ENCODE measurements at places on chromosomes 12 and 14.

DNA sequence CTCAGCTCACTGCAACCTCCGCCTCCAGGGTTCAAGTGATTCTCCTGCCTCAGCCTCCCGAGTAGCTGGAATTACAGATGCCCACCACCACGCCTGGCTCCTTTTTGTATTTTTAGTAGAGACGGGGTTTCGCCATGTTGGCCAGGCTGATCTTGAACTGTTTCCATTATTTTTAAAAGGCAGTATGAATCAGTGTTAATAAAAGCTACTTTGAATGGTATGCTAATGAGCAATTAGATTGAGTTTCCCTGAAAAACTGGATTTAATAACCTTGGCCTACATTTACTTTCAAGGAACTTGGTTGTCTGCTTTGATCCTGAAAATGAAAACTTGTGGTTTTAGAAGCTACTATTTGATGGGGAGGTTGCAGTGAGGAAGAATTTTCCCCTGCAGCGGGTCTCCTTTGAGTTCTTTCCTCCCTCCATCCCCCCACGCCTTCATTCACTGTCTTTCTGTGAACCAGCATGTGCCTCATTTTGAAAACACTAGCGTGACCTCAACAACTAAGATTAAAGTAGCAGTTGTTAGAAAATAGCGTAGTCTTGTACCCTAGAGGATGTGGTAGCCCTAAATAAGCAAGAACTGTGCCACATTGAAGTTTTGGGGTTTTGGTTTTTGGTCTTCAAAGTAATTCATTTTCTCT is 17.8 kb upstream of the RPS6KA5 start:
- no peak for DNase-seq

GRCh38 chr12:807041-807735 is 54.8 kb downstream of the WNK1 start:
- DNase-seq = no peak

DNA sequence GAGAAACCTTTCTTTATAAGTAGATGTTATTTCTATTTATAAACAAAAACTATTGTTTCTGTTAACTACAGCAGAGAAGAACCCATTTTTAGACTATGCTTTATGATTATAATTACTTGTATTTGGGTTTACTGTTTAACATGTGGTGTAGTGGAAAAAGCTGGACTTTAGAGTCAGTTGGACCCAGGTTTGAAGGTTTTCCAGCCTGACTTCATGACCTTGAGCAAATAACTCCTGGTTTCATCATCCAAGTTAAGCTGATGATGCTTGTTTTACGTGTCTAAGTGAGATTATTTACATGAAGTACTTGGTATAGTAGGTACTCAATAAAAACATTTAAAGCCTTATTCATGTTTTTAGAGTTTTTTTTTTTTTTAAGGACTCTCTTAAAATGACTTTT is 221.8 kb upstream of the ARHGAP5 start:
- no peak for DNase-seq

GRCh38 chr12:15329891-15330290 is 7.6 kb downstream of the PTPRO start:
- DNase-seq = no peak

DNA sequence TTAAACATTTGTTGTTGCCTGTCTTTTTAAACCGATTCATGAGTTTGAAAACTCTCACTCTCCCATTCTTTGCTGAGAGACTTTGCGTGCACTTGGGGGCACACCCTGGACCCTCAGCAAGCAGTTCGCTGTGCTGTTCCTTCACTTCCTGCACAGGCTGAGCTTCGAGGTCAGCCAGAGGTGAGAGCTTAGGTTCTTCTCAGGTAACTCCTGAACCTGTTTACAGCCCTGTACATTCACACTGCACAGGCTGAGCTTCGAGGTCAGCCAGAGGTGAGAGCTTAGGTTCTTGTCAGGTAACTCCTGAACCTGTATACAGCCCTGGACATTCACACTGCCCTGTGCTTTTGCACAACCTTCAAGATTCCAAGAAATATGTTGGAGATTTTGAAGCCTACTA is 9.8 kb upstream of the CLECL1 start:
- no peak for DNase-seq

GRCh38 chr14:81062816-81063215 is 107.4 kb downstream of the TSHR start:
- no peak for DNase-seq

DNA sequence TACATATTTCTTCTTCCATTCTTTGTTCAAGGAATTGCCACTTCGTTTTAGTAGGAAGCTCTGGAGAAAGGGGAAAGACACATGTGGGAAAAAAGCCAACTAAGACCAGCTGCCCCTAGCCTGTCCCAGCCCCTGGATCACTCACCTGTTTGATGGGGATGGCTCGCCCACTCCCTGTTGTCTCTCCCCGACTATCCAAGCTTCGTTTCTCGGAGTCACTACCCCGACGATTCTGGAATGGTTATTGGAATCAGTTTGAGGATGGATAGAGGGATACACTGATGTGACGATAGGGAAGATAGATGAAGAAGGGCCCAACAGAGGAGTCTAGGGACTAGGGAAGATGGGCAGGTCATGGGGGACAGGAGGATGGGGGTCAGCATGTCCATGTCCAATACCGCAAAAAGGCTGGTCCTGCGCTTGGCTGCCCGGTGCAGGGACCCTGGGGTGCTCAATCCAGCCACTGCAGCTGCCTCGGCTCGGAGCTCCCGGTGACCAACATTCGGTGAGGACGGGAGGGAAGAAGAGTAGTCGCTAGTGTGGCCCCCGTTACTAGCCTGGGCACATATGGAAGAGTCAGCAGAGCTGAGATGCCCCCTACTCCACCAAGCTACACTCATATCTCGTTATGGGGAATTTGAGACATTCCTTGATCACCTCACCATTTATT is 7.0 kb downstream of the AGAP2 start:
- DNase-seq = no peak

DNA sequence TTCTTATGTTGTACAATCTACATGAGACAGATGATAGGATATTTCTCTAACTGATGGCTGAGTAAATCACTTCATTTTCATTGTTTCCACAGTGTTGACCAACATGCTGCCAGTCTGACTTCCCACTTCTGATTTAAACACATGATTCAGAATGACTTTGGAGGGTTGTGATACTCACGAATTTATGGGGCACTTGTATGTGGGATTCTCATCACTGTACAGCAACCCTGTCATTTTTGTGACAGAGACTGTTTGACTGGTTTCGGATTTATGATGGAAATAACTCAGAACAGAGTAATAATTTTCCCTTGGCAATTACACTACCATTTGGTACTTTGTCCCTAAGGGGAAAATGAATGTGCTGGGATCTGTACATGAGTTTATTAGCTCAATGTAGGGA is 333.8 kb downstream of the TRHDE start:
- no peak for DNase-seq

GRCh38 chr12:119195256-119195655 is 16.5 kb downstream of the HSPB8 start:
- no peak for DNase-seq

GRCh38 chr12:10341892-10342509 is 34.3 kb downstream of the KLRD1 start:
- DNase-seq = no peak

DNA sequence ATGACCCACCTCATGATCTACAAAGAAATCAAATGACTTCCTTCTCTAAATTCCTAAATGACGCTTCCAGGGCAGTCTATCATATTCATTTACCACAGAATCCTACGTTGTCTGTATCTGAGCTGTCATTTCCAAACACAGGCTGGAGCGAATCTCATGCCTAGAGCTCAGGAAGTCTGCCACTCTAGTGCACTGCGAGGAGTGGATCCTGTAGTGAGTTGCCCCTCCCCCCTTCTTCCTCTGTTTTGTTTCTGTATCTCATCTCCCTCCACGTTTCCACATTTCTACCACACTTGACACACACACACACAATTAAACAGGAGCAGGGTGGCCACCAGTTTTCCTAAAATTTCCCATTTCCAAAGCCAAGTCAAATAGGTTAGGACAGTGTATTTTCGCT is 415.4 kb upstream of the PRICKLE1 start:
- DNase-seq = no peak

- peak; percentile 54 for DNase-seq
These were observed 57.9 kb upstream of the PNMA1 start for GRCh38 chr14:73771848-73772638.

- DNase-seq = no peak
These were observed 28.0 kb upstream of the DAAM1 start for GRCh38 chr14:59160506-59160905.

DNA sequence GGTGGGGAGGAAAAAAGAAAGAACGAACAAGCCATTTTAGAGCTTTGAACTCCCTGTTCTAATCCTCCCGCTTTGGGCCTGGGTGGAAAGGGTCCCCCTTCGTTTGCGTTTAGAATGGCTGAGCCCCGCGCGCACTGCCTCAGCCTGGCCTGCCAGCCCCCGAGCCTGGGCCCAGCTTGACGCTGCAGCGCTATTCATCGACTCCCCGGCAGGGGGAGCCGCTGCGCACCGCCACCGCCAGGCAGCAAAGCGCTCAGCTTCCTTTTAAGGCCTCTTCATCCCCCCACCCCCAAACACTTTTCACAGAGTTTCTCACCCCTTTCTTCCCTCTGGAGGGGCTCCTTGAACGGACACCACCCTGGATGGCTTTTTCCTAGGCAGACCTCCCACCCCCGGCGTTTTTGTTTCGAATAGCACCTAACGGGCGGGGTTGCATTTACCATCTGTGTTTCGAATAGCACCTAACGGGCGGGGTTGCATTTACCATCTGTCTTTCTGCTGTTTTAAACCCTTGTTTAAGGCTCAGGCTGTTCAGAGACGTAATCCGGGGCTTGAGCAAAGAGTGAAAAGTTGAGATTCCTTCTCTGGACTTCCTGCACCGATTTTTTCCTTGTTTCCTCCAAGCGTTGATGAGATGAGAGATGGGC is 56.4 kb upstream of the PIWIL1 start:
- peak; percentile 9 for DNase-seq

DNA sequence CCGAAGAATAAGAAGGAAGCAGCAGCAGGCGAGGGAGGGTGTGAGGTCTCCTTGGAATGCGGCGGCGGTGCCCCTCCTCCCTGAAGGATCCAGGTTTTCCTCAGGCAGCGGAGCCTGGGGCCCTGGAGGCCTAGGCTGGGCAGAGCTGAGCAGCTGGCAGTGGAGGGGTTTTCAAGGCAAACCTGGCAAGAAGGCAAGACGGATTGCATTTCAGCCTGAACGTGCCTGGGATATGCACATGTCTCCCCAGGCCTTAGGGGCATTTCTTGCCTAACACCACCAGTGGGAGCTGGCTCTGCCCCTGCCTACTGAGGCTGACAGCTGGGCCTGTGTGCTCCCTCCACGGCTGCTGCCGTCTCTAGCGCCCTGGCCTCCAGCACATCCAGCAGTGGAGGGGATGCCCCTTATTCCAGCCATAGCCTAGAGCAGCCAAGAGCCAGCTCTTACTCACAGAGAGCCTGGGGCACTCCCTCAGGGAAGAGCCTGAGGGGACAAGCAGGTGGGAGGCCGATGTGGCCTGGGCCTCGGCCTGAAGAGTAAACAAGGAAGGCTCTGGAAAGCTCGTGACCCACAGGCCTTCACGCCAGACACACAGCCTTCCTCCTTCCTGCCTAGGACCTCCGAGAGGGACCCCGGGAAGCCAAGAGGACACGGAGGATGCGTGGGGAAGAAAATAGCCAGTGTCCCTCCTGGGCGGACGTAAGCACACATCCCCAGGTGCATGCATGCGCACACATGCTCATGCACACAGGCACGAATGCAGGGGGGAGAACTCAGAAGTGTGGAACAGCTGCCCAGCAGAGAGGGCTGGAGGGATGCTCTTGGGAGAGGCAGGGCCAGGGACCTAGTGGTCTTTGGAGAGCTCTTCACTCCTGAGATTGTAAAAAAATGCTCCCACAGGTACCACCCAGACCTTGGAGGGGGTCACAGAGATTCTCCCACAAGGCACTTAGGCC is 23.0 kb upstream of the EIF2B2 start:
- no peak for DNase-seq

DNA sequence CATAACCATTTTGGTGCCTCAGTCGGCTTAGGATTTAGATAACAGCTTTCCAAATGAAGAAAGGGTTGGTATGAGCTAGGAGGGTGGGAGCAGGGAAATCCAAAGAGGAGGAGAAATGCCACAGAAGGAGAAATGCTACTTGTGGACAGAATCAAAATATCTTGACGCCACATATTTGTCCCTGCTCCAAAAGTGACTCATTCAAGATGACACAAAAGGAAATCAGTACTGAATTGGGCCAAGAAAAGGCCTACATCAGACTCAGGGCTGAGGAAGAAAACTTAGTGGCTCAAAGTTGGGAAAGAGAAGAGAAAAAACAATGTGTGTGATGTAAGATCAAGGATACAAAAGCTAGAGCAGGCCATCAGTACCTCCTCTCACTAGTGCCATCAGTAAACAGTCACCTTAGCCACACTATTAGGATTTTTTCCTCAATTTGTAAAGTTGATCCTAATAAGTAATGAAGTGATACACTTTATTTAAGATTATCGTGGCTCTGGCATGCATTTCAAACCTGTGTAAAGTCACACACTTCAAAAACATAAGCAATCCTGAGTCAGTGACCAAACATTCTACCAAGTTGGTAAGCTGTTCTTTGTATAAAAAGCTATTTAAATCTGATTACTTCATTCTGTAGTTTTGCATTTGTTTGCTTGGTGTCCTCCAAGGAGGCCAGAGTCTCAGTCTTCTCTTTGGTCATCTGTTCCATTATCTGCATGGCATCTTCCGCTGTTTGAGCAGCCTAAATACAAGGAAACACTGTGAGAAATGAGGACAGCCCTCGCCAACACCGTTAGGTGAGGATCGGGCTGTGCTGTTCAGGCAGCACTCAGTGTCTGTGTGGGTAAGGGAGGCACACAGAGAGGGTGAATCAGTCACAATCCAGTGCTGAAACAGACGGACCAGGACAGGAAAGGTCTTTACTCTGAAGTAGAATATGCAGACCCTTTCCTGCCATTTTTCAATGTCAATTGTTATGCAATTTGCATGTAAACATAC is 52.6 kb upstream of the VPS33A start:
- no peak for DNase-seq
